ENCODE measurements at places on chromosomes 5 and 9.
A peak's percentile ranks its signal among the peaks of the same experiment; 100 is the strongest.

DNA sequence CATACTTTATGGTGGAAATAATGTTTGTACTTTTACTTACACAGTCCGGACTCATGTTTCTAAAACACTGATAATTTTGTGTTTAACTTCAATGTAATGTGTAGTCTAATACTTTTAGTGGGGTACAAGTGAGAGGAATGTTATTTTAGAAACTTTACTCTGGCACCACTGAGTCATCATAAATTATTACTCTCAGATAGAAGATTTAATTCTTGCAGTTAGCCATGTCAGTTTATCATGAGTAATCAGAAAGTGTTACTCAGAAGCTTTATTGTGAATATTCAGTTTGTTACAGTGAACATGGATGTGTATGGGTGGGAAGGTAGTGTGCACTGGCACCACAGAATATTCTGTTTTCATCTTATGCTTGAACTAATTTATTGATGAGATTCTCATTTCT is 20.0 kb downstream of the OGN start:
- no peak for DNase-seq

DNA sequence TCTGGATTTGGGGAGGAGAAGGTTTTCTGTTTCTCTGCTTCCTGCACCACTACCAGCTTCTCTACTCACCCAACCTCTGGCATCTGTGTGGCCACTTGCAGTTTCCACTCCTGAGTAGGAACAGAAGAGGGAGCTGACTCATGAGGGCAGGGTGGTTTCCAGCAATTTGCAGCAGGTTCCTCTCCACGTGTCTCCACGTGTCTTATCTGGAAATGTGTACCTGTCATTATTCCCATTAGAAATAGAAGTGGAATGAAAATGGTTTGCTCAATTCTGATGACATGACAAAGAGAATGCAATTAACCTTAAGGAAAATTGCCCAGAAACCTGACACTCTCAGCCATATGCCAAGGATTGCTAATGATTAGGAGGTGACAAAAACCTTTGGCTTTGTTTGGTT is 33.0 kb downstream of the EGFLAM start:
- no peak for DNase-seq

DNA sequence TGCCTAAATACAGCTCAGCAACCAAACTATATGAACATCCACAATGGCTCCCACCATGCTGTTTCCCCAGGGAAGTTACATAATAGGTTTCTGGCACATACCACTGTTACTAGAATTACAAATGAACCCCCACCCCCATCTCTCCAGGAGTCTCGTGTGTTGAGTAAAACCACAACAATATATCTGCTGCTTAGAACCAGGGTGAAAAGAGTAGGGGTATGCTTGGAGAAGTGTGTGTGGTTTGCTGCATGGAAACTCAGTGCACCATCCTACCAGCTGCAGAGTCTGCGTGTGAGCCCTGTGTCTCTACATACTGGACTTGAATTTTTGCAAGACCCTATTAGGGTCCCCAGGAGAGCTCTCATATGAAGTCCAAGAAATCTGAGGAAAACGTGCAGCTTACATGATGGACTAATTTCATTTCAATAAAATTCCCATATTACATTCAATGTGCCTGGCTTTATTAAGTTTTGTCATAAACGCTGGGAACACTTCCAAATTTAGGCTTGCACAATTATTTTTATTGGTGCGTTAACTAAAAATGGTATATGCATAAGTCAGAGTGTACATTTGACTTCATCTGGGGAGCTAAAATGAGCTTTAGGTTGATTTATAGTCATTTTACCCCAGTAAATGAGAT is 104.5 kb upstream of the NFIB start:
- peak; percentile 67 for DNase-seq

- no peak for DNase-seq
These were observed 181.3 kb downstream of the ESM1 start for GRCh38 chr5:54804086-54804485.

GRCh38 chr5:97135868-97136267 is 6.5 kb downstream of the LIX1 start:
- no peak for DNase-seq

DNA sequence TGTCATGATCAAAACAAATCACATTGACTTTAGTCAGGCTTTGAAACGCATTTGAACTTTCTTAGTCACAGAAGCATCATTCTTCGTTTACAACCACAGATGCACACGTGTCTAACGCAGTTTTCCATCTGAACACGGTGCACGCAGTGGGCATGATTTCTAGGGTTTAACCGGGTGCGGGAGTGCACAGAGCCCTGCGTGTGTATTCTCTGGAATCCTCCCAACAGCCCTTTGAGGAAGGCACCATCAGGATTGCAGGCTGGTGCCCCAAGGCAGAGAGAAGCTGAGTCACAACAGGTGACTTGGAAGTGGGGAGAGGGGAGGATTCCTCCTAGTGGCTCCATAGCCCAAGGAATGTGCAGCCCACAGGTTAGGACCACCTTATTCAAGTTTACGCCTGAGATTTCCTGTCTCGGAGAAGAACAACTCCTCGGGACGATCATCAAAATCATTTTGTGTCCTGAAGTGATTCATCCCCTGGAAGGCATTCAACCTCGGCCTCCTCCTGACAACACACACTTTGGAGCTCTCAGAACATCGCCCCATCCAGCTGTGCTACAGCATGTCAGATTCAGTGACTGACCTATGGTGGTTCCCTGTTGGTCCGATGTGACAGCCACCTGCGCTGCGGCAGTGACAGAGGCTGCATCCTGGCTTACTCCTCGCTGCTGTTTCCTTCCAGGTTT is 13.1 kb downstream of the ROPN1L start:
- DNase-seq, result no peak

DNA sequence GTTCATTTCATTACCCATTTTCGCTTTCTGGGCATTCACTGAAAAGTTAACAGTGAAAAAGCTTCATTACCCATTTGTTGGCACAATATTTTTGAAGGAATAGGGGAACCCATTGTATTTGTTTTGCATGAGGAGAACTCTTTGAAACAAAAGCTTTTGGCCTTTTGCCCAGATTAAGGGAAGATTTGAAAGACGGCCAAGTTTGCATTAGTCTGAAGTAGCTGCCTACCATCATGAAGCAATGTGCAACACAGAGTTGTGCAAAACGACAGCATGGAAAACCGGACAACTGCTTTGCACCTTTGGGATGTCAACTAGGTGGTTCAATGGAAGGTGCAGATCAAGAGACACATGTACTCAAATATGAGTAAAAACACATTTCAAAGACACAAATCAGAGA is 84.9 kb downstream of the TRPM3 start:
- peak; percentile 62 for DNase-seq

DNA sequence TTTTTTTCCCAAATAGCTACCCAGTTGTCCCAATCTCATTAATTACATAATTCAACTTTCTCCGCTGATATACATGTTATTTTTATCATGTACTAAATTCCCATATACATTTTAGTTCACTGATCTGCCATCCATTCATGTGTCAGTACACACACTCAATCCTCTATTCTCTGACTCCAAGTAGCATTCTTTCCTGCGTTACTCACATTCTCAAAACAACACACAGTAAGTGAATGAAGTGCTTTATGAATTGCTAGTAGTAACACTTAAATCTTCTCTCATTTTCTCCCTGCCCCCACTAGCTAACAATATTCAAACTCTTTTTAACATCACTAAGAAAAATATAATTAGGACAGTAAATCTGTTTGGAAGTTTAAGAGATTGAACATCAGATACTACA is 8.9 kb downstream of the ZNF366 start:
- no peak for DNase-seq

GRCh38 chr9:131651599-131651998 is 88.3 kb downstream of the RAPGEF1 start:
- no peak for DNase-seq

GRCh38 chr9:68974901-68975300 is 39.0 kb downstream of the PRKACG start:
- no peak for DNase-seq

- no peak for DNase-seq
These were observed 88.3 kb downstream of the DROSHA start for GRCh38 chr5:31443572-31443971.

DNA sequence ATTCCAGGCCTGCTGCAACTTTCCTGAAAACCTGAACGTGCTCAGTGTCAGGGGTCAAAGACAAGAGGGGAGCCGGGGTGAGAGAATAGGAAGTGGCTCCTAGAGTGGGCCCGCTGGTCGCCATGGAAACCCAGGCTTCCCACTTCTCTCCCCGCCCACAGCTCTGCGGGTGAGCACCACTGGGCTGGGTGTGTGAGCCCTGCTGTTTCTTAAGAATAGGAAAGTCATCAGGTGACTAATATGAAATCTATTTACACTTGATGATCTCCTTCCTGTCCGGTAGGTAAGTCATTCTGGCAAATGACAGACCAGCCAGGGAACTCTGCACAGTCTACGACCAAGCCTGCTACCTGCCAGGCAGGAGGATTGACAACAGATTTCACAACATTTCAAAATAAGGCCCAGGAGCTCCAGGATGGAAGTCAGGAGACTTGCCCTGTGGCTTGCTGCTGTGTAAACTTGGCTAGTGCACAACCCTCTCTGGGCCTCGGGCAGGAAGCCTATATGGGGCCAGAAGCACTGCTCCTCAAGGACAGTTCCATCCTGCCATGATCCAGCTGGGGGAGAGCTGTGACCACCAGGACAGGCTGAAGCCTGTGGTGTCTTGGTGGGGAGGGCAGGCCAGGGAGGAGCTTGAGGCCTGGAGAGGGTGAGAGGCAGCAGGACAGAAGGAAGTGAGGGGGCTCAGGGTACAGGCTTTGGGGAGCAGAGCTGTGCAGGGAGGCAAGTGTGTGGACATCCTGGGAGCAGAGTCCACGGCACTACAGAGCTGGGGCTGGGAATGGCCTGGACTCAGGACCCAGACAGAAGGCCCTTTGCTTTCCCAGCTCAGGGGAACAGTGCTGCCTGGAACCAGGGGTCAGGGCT is 60.6 kb downstream of the SHB start:
- DNase-seq, result no peak

GRCh38 chr5:68714810-68715209 is 379.0 kb upstream of the SLC30A5 start:
- no peak for DNase-seq

DNA sequence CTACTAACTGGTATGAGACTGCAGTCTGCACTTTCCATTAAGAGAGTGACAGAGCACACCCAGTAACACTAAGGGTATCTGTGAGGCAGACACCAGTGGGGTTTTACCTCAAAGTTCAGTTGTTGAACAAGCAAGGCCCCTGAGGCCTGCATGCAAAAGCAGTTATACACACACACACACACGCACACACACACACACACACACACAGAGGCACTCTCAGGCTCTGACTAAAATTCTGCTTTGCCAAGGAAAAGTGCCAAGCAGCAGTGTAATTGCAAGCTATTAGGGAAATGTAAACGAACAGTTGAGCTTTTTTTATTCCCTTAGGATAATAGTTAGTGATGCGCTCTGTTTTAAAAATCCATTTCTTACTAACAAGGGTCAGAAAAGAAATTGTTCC is 377.1 kb downstream of the SPOCK1 start:
- DNase-seq, result peak; percentile 27

- no peak for DNase-seq
These were observed 33.7 kb downstream of the USP20 start for GRCh38 chr9:129868872-129869486.

DNA sequence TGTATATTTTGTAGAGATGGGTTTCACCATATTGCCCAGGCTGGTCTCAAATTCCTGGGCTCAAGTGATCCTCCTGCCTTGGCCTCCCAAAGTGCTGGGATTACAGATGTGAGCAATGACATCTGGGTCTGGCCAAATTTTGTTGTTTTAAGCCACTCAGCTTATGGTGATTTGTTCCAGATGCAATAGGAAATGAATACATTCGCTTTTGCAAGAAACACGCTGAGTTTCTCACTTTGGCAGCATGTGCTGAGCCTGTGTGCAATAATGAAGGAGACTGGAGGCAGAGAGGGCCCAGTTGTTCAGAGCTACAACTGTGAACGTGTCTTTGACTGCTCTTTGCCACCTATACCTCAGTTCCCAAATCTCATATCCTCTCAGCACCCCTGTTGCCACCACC is 56.4 kb downstream of the KIF4B start:
- DNase-seq, result no peak

GRCh38 chr9:127971357-127972235 is 9.2 kb downstream of the EEIG1 start:
- peak; percentile 45 for DNase-seq

GRCh38 chr5:151870820-151871219 is 53.8 kb downstream of the GLRA1 start:
- DNase-seq, result no peak

GRCh38 chr5:137792303-137792702 is 38.1 kb upstream of the HNRNPA0 start:
- DNase-seq, result no peak
